ENCODE measurements at places on chromosomes 2 and 18.

GRCh38 chr2:196260546-196260945 is 89.2 kb upstream of the STK17B start:
- no peak for DNase-seq

GRCh38 chr2:10467401-10467800 is 19.3 kb upstream of the ODC1 start:
- no peak for DNase-seq

GRCh38 chr2:120826716-120827410 is 91.2 kb downstream of the GLI2 start:
- DNase-seq = no peak

- peak; percentile 5 for DNase-seq
Observed at GRCh38 chr2:32485399-32485798, 128.6 kb downstream of the BIRC6 start.

Data from GM03348 (cell line).